Neuronal stem cell (in vitro differentiated cells): ENCODE measurements at places on chromosomes 2 and 18.

DNA sequence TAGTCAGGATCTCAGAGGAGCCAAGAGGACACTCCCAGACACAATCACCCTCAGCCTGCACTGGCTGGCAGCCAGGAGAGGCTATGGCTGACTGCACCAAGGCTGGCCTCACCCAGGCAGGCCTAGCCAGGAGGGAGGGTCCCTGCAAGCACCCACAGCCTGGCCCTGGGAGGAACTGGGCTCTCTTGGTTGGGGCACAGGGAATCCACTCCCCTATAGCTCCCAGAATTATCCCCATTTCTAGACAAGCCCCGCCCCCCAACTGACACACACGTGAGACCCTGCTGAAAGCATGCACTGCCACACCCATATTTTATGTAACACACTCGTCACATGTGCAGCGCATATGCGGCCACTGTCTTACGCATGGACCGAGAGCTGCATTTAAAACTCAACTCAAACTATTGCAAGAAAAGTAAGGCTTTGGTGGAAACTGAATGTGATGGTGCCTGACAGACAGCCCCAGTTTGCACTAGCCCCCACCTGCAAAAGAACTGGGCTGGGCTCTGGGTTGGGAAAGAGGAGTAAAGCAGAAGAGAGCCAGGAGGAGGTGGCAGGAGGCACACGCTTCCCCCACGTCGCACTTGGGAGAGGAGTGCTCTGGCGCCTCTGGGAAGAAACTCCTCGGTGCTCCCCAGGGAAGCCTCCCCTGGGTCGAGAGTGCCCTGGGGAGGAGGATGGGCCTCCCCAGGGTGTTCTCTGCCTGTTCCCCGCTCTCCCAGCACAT lies 28.9 kb upstream of the ARHGEF4 start:
- no peak for DNase-seq

GRCh38 chr2:204255526-204255925 lies 289.7 kb upstream of the PARD3B start:
- DNase-seq: no peak

GRCh38 chr2:1641523-1641922 lies 102.8 kb downstream of the PXDN start:
- DNase-seq: peak; percentile 64

DNA sequence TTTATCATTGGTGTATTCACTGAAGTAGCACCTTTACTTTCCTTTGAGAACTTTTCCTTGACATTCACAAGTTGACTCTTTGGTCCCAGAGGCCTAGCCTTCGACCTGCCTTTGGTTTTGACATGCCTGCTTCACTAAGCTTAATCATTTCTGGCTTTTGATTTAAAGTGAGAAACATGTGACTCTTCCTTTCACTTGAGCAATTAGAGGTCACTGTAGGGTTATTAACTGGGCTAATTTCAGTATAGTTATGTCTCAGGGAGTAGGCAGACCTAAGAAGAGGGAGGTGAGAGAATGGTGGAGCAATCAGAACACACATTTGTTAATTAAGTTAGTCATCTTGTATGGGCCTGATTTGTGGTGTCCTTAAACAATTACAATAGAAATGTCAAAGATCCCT lies 1040.7 kb upstream of the SLC39A10 start:
- DNase-seq: no peak

GRCh38 chr2:105546628-105546974 lies 147.8 kb upstream of the FHL2 start:
- no peak for DNase-seq

DNA sequence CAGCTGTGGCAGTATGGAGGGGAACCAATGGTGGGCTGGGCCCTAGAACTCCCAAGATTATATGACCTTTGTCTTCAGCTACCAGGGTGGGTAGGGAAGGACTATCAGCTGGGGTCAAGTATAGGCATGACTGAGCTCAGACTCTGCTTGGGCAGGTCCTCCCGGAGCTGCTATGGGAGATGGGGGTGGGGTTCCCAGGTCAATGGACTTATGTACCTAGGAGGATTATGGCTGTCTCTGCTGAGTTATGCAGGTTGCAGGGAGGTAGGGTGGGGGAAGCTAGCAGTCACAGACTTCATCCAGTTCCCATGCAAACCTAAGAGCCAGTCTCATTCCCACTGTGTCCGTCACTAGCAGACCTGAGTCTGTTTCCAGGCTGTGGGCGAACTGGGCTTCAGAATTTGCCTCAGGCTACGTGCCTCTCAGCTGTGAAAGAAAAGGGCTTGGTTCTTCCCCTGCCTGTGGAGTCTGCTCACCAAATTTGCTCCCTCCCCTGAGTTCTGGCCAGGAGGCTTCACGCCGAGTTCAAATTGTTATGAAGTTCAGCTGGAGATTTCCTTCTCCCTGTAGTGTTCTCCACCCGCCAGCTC lies 985.8 kb upstream of the NRXN1 start:
- DNase-seq: no peak

- DNase-seq: no peak
Observed at GRCh38 chr18:32372381-32373061, 98.2 kb downstream of the GAREM1 start.
